ENCODE measurements at places on chromosomes 11 and 22.

DNA sequence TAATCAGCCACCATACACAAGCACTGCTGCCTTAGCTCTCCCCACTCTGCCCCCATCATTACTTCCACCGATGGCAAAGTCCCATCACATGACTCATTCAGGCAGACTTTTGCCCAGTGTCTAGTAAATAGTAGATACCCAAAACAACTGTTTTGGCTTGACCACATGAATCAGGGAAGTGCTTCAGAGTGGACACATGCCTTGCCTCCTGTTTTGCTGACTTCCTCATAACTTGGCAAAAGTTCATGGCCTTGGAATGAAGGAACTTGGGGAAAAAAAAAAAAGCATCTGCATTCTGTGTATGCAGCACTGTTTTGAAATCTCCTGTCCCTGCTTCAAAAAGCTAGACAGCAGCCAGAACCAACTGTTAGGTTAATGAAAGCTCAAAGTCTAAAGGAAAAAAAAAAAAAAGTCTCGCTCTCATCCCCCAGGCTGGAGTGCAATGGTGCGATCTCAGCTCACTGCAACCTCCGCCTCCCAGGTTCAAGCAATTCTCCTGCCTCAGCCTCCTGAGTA lies 335.3 kb downstream of the FAM181B start:
- DNase-seq, result no peak

GRCh38 chr11:30326114-30326778 lies 3.3 kb downstream of the ARL14EP start:
- no peak for DNase-seq

DNA sequence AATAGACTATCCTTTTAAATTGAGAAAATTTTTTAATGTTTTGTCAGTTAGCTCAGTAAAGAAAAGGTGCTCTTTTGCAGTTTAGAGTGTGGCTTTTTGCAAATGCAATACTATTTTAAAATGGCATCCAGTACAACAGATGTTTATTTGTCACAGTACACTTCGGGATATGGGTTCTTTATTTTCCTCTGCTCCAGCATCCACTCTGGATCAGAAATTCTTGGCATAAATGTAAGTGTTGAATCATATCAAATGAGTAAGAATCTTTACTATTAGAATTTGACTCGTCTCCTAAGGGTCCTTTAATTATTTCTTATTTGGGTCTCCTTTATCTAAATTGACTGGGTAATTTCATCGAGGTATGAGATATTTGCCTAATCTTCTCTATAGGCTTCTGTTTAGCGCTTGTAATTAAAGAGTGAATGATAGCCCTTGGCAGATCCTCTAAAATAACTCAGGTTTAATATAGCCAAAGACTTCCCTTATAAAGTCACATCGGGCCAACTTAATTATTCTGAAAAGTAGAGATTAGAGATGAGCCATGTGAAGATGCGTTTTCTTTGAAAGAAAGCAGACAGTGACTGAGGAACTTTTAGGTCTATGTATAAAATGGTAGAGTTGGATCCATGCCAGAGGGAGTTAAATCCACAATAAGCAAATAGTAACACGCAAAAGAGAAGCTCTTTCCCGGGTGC lies 132.7 kb downstream of the CASP12 start:
- no peak for DNase-seq

DNA sequence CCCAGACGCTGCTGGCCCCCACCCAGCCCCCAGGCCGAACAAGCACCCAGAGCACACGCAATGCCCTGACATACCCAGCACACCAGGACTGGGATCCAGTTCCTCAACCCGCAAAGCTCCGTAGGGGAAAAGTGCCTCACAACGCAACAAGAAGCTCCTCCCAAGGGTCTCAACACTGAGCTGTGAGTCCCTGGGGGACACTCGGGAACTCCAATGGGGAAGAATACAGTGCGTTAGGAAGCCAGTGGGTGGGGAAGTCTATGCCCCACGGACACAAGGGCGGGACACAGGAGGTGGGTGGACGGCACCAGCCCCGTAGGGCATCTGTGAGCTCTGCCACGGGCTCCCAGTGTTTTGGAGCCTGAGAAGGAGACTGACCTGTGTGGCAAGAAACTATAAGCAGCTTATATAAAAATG lies 1.6 kb downstream of the DEAF1 start:
- DNase-seq, result no peak

- no peak for DNase-seq
Measured at GRCh38 chr11:122127020-122127419, 11.0 kb upstream of the BLID start.

DNA sequence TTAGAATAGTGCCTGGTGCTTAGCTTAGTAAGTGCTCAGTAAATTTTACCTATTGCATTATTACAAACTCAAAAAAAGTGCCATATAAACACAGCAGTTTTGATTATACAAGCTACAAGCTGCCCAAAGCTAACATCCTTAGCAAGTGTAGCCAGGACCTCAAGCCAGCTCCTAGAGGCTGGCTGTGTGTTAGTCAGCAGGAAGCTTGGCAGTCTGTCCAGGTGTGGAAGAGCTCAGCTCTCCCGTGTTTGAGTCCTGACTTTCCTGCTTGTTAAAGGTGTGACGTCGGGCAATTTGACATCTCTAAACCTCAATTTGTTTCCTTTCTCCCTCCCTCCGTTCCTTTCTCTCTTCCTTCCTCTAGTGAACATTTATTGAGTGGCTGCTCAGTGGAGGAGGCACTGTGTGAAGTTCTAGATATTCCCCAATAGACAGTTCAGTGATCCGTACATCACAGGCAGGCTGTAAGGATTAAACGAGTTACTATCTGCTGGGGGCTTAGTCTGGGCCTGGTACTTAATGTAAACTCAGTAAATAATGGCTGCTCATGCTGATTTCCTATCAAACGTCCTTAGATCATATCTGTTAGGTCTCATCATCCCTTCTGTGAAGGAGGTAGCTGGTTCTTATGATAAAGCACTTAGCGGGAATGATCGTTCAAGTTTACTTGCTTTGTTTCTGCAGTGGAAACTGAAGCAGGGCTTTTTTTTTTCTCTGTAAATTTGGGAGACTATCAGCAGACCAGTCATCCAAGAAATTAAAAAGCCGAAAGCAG lies 68.7 kb downstream of the PRR5L start:
- DNase-seq, result no peak

All from hematopoietic multipotent progenitor cell treated with erythropoietin and hydrocortisone succinate and interleukin-3 and kit ligand, for 17 days (in vitro differentiated cells).